Liver (tissue), 10 donors: ENCODE measurements at places on chromosomes 12 and 14.

GRCh38 chr12:56084958-56085543, 5.1 kb downstream of the ERBB3 start:
- peak; percentile 49 for DNase-seq

DNA sequence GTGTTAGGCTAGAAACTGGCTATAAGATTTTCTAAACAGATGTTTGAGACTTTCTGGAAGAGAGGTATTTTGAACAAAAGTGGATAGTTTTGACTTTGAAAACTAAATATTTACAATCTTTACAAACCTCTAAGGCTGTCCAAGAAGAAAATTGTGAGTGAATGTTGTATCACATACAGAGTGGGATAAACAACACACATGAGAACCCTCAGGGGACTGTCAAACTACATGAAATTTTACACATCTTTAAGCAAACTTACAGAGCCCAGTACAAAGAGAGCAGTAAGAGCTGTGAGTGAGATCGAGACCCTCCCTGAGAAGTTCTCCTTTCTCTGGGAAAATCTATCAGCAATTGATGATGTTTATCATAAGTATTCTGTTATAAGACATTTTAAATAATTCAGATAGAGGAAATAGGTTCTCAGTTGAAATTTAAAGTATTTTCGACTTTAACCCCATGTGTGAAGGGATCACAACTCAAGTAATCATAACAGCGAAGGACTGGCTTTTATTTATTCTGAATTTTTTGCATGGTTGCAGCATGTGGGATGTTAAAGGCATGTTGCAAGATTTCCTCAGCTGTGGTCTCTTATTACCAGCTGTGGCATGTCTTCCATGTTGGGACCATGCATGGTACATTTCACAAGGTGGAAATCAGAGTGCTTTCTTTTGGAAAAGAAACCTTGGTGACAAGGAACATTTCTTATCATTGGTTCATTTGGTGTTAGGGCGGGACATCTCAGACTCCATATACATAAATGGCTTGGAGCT, 264.0 kb upstream of the PRICKLE1 start:
- no peak for DNase-seq

- DNase-seq, result no peak
These were observed 14.0 kb upstream of the HPD start for GRCh38 chr12:121872546-121873215.

- no peak for DNase-seq
These were observed 132.2 kb downstream of the FLRT2 start for GRCh38 chr14:85662096-85662495.

DNA sequence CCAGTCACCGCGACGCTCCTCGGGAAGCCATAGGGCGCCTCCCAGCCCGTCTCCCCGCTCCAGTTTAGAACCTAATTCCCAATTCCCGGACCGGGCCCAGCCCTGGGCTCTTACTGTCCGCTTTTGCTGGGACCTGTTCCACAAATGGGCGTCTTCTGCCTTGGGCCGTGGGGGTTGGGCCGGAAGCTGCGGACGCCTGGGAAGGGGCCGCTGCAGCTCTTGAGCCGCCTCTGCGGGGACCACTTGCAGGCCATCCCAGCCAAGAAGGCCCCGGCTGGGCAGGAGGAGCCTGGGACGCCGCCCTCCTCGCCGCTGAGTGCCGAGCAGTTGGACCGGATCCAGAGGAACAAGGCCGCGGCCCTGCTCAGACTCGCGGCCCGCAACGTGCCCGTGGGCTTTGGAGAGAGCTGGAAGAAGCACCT, 797 bp downstream of the UNG start:
- no peak for DNase-seq

GRCh38 chr12:19829100-19829853, 390.0 kb downstream of the AEBP2 start:
- DNase-seq, result no peak

- no peak for DNase-seq
These were observed 9.9 kb downstream of the TBK1 start for GRCh38 chr12:64461634-64462414.

- DNase-seq, result no peak
These were observed 125.6 kb downstream of the RBM19 start for GRCh38 chr12:113840401-113841042.

GRCh38 chr12:3105690-3106479, 28.7 kb downstream of the TSPAN9 start:
- DNase-seq, result no peak

GRCh38 chr12:132404951-132405741, 75.8 kb upstream of the GALNT9 start:
- DNase-seq, result no peak

DNA sequence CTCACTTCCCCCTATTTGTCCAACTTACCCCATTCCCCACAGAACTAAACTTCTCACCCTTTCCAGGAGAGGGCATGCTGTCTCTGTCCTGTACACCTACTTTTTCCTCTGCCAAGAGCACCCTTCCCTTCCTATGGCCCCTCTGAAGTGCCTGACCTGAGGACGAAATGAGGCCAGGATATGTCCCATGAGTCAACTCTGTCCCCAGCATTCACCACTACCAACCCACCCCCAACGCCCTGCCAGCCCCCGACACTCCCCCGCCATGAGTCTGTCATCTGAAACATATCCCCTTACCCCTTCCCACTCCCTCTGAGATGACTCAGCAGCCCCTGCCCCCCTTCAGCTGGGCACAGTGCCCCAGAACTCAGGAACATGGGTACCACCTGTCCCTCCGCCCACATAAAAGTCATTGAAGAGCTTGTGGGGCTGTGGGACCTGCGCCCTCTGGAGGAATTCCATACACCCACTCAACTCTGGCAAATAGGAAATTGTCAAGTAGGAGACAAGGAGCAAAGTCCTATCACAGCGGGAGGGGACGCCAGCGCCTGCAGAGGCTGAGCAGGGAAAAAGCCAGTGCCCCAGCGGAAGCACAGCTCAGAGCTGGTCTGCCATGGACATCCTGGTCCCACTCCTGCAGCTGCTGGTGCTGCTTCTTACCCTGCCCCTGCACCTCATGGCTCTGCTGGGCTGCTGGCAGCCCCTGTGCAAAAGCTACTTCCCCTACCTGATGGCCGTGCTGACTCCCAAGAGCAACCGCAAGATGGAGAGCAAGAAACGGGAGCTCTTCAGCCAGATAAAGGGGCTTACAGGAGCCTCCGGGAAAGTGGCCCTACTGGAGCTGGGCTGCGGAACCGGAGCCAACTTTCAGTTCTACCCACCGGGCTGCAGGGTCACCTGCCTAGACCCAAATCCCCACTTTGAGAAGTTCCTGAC, 26.3 kb downstream of the ITGA7 start:
- peak; percentile 50 for DNase-seq

DNA sequence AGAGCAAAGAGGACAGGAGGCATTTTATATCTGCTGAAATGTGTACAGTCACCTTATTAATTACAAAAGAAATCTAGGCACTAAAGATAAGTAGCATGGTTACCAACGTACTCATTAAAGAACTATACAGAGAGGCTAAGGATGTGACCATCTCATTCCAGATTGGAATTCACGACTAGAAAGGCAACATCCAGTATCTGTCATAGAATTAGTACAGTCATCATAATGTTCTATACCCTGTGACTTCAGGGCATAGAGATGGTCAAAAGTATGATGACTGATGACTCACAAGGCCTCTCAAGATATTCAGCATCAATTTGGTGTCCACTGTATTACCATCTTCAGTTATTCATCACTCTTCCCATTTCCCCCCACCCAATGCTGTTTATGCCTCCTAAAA, 144.0 kb upstream of the PLEKHG7 start:
- DNase-seq, result no peak

- DNase-seq, result no peak
These were observed 31.6 kb upstream of the BEGAIN start for GRCh38 chr14:100618763-100619320.

DNA sequence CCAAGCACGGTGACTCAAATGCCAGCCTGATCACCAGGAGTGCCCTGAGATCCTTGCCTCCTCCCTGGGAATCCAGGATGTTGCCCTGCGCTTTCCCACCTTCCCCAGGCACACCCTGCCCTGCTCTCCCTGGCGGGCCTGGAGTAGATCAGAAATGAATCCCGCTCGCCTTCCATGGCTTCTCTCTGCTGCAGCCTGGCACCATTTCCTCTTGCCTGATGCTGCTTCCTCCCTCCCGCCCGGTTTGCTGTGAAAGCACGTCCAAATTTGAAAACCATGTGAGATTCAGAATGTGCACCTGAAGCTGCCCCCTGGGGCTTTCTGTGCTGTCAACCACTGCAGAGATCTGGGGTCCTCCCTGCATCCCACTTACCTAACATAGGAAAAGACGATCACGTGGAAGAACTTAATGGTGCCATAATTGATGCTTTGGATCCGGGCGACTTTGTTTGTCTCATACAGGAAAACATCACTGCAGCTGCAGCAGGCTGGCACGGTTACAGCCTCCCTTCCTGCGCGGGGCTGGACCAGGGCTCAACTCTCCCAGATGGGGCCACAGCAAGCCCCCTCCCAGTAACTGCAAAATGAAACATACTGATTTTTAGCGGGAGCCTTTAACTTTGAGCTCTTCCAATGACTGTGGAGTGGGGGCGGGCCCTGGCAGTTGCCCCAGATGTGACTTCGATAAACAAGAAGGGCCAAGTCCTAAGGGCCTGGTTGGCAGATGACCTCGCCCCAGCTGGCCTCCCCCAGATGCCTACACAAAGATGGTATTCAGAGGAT, 24.9 kb upstream of the C12orf76 start:
- DNase-seq, result no peak

GRCh38 chr14:90062822-90063539, 1.2 kb downstream of the KCNK13 start:
- no peak for DNase-seq

GRCh38 chr14:28651148-28651547, 115.4 kb upstream of the FOXG1 start:
- no peak for DNase-seq
